Breast epithelium (tissue), 4 donors: ENCODE measurements at places on chromosomes 7 and 10.

GRCh38 chr7:77338260-77338659, 77.9 kb downstream of the GSAP start:
- DNase-seq = no peak

GRCh38 chr7:120553491-120553890, 280.5 kb downstream of the KCND2 start:
- no peak for DNase-seq

DNA sequence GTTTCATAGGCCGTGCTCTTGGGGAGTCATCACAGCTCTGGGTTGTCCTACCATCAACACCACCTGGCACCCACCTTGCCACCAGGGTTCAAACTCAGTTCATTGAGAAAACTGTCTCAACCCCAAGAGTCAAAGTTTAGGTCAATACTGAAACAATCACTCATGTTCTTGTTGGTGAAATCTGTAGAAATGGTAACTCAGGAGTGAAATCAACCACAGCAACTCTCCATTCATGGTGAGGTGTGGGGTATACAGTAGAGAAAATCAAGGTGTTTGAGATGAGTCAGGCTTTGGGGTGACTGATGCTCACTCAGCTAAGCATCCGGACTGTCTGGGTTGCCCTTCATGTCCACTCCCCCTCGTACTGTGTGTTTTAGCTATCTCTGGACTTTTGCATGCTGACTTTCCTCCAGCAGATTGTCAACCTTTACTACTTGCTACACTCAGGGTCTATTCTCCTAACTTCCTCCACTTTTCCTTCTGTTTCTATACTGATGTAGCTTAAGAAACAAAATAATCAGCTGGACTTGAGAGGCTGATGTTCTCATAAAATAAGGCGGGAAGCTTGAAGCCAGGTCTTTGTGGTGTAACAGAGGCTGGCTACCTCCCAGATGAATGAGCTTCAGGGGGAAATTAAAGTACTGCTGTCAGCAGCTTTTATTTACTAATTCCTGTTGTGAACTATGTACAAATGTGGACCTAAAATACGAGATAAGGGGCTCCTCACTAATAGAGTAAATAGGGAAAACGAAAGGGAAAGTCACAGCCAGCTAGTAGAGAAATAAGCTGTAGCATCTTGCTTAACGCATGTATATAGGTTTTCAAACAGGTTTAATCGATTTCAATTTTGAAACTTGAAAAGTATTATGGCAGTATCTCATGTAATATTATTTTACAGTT, 173.6 kb upstream of the AKR1E2 start:
- no peak for DNase-seq

- DNase-seq = no peak
These were observed 106.5 kb upstream of the SEMA3C start for GRCh38 chr7:81025360-81025759.

GRCh38 chr10:29389935-29390334, 101.1 kb downstream of the LYZL1 start:
- DNase-seq = peak; percentile 24

GRCh38 chr10:16182144-16182543, 254.7 kb upstream of the PTER start:
- no peak for DNase-seq

- no peak for DNase-seq
These were observed 69.4 kb downstream of the PTPRE start for GRCh38 chr10:127976286-127976685.

- no peak for DNase-seq
These were observed 221.3 kb upstream of the TCERG1L start for GRCh38 chr10:131532745-131533341.

DNA sequence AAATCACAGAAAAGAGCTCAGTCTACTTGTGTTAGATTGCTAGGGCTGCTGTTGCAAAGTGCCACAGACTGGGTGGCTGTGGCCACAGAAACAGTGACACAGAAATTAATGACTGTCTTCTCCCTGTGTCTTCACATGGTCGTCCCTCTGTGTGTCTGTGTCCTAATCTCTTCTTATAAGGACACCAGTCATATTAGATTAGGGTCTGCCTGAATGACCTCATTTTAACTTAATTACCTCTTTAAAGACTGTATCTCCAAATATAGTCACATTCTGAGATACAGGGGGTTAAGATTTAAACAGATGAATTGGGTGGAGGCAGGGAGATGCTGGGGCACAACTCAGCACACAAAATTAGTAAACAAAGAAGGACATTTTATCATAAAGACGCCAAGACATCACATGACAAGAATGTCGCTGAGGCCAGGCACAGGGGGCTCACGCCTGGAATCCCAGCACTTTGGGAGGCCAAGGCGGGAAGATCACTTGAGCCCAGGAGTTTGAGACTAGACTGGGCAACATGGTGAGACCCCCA, 23.3 kb upstream of the PARD3 start:
- no peak for DNase-seq

DNA sequence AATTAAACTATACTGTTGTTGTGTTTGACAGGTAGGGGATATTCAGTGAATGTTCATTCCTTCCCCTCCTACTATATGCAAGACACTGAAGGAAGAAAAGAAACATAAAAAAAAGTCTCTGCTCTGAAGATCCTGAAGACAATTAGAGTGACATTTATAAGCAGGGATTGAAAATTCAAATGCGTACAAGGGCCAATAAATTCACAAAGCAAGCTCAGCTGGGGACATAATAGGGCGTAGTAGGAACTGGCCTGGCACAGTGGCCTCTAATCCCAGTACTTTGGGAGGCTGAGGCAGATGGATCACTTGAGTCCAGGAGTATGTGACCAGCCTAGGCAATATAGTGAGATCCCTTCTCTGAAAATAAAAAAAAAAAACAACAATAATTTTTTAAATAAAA, 104.9 kb upstream of the KMT2E start:
- no peak for DNase-seq

GRCh38 chr7:11294965-11295364, 321.3 kb downstream of the PHF14 start:
- DNase-seq = no peak

DNA sequence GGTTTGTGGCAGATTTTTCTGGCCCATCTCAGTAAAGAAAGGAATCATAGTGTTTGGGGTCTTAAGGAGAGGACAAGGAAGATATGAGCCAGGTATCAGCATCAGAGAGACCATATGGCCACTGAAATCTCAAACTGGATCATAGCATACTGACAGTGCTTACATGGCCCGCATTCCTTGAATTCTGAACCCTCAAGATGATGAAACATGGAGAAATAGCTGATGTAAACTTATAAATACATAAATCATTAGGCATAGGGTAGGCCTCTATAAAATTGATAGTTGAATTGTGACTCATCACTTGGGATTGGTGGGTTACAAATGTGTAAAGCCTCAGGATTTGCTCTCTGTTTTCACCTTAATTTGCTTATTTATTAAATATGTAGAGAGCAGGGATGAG, 688.5 kb downstream of the CNTNAP2 start:
- no peak for DNase-seq

DNA sequence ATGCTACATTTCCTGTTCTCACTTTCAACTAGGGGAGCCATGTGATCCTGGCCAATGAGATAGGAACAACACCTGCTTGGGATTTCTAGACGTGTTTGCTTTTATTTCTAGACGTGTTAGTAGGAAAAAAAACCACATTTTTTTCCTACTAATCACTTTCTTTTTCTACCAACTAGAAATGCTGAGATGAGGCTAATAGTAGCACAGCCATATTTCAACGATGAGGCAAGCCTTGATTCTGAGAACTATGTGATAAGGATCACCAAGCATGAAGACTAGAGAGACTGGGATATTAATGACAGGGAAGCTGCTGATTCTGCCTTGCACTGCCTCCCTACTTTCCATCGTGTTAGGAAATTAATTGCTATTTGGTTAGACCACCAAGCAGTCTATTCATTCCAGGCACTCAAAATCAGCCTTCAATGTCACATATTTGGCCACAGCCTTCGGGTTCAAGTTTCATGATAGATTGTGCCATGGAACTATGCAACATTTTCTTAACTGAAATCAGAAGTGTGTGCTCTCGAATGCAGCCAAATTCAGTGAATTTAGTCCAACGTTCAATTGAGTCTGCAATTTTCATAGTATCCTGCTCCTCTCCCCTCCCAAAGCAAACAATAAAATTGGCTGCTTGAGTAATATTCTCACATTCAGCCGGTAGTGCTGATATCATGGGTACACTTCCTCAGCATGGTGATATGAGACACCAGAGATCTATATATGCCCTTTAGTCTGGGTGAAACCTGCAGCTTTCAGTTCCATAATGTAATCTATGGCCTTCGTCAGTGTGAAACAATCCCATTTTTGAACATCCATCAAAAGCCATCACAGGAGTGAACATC, 98.1 kb downstream of the GPR37 start:
- no peak for DNase-seq

DNA sequence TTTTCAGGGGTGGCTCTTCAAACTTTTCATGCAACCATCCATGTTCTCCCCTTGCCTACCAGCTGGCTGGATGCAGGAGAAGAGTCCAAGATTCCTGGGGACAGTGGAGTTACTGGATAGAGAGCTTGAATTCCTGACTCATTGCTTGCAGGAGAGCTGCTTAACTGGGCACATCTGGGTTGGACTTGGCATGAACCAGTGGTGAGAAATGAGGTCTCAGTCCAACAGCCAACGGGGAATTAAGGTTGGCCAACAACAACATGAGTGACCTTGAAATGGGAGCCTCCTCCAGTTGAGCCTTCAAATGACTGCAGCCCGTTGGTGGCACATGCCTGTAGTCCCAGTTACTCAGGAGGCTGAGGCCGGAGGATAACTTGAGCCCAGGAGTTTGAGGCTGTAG, 58.1 kb upstream of the OPN4 start:
- no peak for DNase-seq

DNA sequence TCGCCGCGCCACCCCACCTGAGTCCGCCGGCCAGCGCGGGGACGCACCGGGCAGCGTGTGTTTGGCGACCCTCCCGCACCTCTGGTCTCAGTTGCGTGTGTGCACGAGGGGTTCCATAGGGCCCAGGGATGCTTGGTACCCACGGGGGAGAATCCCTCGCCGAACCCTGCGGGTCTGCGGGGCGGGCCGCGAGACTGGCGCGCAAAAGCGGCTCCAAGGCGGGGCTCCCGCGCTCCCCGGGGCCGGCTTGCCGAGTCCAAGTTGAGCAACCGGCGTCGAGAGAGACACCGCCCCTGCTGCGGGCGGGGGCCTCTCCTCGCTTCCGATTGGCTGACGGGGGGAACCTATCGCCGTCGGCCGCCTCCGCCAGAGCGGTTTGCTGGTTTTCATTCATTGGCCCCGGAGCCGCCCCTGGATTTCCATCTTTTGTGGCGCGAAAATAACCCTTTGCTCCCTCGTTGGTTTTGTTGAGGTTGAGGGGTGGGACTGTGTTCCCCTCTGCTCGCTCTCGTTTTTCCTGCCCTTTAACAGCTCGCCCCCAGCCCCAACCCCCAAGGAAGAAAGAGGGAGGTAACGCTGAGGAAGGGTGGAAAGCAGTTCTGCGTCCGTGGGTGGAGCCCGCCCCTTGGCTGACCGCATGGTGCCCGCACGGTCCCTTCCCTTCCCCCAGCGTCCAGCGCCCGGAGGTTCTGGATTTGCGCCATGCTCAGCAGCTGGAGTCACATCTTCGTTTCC, 4.0 kb upstream of the IGF2BP3 start:
- no peak for DNase-seq

DNA sequence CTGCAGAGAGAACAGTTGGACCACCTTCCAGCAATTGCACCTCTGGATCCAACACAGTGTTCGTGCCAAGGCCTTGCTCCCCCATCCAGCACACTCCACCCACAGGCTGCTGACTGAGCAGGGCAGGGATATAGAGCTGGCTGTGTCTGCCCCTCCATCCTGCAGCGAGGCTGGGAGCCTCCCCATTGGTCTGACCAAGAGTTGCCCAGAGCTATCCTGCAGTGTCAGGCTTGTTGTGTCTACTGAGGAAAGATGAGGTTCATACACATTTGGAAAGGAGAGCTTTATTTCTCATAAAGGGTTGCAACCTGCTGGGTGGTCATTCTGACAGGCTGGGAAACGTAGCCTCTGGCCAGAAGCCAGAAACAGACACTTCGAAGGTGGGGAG, 27.1 kb downstream of the PRF1 start:
- DNase-seq = no peak

GRCh38 chr10:85863301-85864172, 503.1 kb downstream of the GRID1 start:
- no peak for DNase-seq

DNA sequence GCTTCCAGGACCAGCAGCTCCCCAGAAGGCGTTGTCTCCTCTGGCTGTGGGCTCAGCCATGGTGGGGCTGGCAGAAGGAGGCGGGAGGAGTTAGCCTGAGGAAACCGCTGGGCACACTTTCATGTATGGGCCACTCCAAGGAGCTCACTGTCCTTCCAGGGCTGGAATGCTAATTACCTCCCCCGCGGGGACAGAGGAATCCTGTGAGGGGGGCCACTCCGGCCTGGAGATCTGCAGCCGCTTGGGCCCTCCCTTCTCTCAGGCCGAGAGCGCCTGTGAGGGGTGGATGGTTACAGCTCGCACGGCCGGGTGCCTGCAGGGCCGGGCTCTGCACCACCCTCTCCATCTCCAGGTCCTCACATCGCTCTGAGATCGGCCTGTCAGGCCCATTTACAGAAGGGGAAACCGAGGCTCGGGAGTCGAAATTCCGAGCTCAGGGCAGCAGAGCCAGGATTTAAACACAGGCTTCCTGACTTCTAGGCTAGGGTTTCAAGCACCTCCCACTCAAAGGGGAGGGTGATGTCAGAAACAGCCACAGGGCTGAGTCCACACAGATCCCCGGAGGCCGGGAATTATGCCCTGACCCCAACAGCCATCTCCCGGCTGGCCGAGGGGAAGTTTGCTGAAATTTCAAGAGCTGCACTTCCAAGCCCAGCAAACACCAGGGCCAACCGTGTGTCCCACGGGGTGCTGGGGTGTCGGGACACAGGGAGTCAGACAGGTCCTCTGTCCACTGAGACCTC, 59.1 kb downstream of the PDGFA start:
- DNase-seq = peak; percentile 65

GRCh38 chr10:95865814-95866466, 41.8 kb upstream of the CC2D2B start:
- no peak for DNase-seq

GRCh38 chr7:50341724-50342123, 37.2 kb downstream of the IKZF1 start:
- DNase-seq = no peak

DNA sequence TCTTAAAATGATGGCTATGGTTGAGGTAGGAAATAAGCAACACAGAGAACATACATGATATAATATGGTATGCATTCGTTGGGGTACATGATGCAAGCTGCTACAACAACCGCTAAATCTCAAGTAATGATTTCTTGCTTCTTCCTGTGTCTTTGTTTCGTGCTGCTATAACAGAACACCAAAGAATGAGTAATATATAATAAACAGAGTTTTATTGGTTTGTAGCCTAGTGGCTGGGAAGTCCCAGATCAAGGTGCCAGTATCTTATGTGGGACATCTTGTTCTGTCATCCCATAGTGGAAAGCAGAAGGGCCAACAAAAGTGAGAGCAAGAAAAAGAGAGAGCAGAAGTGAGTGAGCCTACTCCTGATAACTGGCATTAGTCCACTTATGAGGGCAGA, 689.7 kb downstream of the SUGCT start:
- no peak for DNase-seq
